NCI-H226 (cell line): ENCODE measurements at places on chromosomes 12 and 14.

DNA sequence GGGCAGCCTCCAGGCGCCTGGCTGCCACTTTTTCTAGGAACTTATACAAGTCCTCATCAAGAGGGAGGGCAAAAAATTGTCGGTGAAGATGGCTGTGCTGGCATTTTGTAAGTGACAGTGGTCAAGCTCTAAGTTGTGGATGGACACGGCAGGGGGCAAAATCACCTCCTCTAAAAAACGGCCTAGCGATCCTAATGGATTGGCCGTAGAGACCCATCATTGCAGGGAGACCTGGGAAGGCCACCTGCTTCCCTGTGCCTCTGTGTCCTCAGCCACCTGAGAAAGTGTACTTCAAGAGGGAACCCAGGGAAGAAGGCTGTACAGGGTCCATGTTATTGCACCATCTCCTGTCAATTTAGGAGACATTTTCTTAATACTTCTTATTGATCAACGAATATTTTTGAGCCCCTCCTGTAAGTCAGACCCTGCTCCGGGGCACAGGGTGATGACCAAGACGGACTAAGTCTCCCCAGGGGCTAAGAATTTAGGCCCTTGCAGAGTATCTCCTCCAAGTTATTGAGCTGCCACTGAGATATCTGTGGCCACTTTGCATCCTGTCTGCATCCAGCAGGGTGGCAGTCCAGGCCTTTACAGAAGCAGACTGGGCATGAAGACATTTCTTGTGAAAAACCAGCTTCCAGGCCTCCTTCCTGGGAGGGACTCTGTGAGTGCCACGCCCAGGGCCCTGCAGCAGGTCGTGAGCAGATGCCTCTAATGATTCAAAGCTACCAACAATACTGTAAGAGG lies 40.5 kb downstream of the PSMA6 start:
- DNase-seq = peak; percentile 57

DNA sequence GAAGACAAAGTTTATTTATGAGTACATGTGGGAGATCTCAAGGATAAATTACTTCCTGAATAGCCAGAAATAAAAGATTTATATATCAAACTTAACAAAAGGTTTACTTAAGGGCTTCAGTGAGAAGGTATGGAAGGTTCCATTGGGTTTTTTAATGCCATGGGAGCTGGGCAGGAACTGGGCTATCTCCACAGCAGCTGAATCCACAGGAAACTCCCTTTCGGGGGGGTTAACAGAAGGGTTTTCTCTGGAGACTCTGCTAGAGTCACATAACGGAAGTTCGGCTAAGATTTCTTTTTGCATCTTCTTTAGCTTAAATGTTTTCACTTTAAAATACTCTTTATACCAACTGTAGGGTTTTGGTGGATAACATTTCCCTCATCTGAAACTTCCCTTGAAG lies 113.5 kb downstream of the UNC79 start:
- no peak for DNase-seq

DNA sequence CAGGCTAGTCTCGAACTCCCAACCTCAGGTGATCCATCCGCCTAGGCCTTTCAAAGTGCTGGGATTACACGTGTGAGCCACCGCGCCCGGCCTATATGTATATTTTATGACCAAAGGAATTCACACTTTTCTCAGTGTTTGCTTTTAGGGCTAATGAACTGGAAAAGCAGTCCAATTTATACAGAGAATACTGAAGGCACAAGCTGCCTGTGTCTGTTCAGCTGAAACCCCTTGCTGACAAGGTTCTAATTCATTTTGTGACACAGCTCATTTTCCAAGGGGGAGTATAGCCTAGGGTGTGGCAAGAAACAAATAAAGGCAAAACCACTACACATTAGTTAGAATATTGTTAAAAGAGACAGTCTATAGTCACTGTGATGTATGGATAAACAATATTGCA lies 18.3 kb upstream of the NEMF start:
- no peak for DNase-seq

DNA sequence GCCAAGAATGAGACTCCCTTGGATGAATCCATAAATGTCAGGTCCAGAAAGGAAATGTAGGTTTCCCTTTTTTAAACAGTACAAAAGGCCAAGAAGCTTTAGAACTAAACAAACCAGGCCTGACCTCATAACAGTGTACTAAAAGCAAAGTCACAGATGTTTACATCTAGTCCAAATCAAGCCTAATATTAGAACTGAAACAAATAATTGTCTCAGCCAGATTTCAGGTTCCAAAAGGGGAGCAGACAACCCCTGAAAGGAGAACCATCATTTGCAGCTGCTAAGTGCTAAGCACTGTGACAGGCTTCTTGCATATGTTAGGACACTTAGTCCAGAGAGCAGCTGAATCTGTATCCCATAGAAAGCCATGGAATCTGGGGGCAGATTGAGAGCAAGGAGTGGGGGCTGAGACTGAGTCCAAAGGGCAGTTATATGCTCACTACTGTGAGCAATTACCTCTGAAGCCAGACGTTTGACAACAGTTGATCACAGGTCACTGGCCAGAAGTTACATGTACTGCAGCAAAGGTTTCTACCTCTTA lies 90.1 kb downstream of the STXBP6 start:
- DNase-seq = no peak

GRCh38 chr12:53380104-53380793 lies at the start of gene SP1:
Gene SP1, plus strand, starts transcription at chr12:53380176. Its CDS starts 116 bp downstream, at chr12:53380292.
- DNase-seq = peak; percentile 90

DNA sequence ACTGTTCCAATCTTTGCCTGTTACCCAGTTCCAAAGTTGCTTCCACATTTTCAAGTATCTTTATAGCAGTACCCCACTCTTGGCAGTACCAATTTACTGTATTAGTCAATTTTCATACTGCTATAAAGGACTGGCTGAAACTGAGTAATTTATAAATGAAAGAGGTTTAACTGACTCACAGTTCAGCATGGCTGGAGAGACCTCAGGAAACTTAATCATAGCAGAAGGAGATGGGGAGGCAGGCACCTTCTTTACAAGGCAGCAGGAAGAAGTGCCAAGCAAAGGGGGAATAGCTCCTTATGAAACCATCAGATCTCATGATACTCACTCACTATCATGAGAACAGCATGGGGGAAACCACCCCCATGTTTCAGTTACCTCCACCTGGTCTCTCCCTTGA lies 215.0 kb downstream of the SNAPC1 start:
- DNase-seq = no peak

GRCh38 chr14:101235335-101236103 lies 325.8 kb upstream of the DIO3 start:
- DNase-seq = peak; percentile 47

GRCh38 chr14:63562405-63562804 lies 19.2 kb upstream of the PPP2R5E start:
- peak; percentile 84 for DNase-seq

DNA sequence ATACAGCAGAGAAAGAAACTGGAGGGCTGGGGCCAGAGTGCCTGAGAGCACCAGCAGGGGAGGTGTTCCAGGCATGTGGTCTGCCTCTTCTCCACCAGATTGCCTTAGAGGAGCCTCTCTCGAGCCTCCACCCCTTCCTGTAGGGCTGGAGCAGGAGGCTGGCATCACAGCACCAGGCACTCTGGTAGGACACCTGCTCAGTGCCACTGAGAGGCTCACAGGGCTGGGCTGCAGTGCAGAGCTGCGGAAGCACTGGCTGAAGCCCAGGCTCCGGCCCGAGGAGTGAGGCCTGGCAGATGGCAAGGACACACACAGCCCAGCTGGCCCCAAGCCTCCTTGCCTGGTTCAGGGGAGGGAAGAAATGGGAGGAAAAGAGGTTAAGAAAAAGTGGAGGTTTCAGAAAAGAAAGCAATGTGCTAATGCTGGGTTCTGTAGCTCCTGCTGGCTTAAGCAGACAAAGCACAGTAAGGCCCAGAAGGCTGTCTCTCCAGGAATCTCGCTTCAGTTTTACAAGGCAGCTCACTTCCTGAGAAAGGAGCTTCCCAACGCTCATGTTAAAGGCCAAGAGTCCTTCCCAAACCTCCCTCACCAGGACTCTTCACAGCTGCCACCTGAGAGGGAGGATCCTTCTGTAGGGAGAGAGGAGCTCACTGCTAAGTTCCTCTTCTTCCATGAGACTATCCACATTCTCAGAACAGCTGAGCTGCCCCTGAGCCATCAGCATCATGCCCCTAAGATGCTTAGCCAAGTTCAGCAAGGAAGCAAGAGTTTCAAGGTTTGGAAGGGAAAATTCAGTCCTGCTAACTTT lies 23.8 kb downstream of the SPTB start:
- no peak for DNase-seq

GRCh38 chr12:58087423-58088127 lies 146.2 kb downstream of the ATP23 start:
- DNase-seq = no peak

DNA sequence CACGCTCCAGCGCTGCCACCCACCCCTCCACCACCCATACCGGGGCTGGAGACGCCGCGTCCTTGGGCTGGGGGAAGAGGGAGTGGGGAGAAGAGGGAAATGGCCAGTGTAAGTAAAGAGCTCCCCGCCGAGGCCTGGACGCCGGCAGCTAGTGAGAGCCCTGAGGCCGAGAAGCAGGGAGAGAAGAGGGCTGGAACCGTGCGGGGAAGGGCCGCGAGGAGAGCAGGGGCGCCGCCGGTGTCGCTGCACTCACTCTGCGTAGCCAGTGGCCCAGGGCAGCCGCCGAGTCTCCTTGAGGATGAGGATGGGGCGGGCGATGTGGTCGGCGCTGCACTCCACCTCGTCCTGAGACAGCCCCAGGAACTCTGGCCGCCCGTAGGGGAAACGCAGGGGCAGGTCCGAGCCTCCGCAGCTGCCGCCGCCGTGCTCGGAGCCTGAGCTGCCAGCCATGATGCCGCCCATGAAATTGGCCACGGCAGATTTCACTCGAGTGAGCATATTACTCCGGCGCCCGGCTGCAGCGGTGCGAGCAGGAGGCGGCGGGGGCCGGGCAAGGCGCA lies 631 bp downstream of the PPM1H start:
- peak; percentile 42 for DNase-seq

DNA sequence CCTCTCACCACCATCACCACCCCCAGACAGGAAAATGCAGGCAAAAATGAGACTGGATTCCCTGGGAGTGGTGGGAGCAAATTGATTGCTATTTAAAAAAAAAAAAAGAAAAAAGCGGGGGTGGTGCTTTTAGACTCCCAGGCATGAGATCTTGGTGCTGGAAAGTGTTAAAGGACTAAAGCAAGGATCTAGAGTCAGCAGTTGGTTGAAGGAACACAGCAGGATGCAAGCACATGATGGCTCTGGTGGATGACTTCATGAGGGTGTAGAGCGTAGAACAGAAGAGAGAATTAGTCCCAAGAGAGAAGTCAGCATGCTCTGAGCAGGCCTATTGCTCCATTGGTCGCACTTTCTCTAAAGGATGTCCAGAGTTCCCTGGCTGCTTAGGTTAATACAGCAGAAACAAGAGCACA lies 183.8 kb upstream of the HMGA2 start:
- no peak for DNase-seq

- no peak for DNase-seq
These were observed 326.8 kb downstream of the PDZRN4 start for GRCh38 chr12:41514907-41515306.

DNA sequence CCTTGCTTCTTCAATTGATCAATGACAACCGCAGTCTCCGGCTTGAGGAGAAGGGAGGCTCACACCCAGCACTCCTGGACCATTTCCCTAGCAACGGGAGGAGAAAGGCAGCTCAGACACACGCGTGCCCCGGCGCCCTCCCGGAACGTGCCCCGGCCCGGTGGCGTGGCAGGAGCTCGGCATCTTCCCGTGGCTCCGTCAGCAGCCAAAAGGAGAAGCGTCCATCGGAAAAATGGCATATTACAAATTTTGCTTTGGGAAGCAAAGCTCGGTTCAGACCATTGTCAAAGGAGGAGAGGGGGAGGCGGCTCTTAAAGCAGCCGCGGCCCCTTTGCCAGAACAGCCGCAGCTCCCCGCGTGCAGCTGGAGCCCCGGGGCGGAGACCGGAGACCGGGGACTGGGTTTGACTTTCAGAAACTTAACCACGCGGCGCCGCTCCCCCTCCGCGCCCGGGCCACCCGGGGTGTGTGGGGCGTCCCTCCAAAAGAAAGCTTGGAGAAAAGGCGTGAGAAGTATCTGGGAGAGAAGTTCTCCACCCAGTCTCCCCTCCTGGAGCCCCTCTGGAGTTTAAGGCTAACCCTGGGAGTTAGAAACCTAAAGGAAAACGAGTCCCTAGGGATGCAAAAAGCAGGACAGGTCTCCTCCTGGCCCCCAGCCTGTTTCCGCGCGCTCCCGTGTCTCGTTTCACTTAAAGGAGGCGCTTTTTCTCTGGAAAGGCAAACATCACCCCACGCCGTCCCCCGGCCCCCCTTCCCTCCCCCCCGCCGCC lies 545 bp downstream of the PPFIA2 start:
- DNase-seq = peak; percentile 16

- no peak for DNase-seq
These were observed 42.9 kb downstream of the RIMBP2 start for GRCh38 chr12:130673036-130673705.

DNA sequence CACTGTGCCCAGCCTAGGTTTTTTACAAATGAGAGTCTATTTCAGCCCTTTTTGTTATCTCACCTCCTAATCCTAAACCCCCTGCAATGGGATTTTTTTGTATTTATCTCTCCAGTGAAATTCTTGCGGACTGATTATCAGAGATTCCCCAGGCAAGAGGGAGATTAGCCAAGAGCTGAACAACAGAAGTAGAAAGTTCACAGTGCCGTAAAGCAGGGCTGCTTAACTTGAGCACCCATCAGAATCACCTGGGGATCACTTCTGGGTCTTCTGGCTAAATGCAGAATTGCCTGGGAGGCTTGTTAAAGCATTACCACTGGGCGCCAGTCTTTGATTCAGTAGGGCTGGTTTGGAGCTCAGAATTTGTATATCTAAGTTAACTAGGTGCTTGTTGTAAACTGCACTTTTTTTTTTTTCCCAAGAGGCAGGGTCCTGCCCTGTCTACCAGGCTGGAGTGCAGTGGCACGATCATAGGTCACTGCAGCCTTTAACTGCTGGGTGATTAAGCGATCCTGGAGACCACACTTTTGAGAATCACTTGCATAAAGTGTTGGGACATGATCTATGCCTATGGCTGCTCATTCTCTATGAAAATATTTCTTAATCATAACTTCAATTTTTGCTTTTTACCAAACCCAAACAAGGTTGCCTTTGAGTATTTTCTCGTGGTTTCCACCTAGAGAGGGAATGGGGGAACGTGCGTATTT lies 1.1 kb upstream of the DPPA3 start:
- no peak for DNase-seq

GRCh38 chr12:47718531-47718930 lies 6.8 kb downstream of the ENDOU start:
- no peak for DNase-seq

DNA sequence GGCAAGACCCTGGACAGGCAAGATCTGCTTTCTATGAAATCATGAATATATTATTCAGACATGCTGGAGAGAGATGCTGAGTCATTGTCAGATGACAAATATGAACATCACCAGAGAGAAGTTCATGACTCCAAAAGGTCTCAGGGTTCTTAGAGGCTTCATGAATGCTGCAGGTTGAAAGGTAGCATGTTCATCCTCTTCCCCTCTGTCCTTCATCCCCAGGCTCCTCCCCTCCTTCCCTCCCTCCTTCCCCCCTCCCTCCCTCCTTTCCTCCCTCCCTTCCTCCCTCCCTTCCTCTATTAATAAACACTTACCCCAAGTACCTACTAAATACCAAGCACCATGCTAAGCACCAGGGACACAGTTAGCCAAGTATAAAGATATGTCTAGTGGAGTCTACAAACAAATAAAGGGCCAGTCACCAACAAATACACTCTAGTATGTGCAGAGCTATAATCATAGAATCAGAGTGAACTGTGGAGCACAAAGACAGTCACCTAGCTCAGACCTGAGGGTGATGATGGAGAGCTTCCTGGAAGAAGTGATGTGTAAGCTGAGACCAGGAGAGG lies 46.2 kb downstream of the RPH3A start:
- peak; percentile 41 for DNase-seq

- DNase-seq = no peak
These were observed 41.5 kb downstream of the KIF21A start for GRCh38 chr12:39401459-39401858.

- DNase-seq = no peak
These were observed 663.8 kb upstream of the FOXG1 start for GRCh38 chr14:28102814-28103213.
